GM23248 (cell line): ENCODE measurements at places on chromosomes 16 and 17. TPM values are rescaled to one million over a fixed set of nuclear protein-coding genes. Genes with fewer than 3 reads are reported as not detected.

GRCh38 chr17:8665684-8666083 lies 35.2 kb upstream of the MYH10 start:
- DNase-seq, result no peak

DNA sequence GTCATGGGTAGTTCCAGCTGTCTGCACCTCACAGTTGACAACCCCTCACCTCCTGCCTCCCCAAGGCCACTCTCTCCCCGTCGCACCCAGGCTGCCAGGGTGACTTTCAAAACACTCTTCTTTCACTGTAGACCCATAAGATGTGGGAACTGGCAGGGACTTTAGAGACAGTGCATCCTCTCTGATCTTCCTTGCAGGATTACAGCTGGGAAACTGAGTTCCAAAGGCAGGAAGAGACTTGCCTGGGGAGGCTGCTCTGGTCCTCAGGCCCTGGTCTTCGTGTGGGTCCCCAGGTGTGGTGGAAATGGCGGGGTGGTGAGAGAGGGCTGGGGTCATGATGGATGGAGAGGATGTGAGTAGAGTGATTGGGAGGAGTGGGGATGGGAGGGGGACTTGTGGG lies 21.9 kb upstream of the NKD1 start:
- DNase-seq, result no peak

DNA sequence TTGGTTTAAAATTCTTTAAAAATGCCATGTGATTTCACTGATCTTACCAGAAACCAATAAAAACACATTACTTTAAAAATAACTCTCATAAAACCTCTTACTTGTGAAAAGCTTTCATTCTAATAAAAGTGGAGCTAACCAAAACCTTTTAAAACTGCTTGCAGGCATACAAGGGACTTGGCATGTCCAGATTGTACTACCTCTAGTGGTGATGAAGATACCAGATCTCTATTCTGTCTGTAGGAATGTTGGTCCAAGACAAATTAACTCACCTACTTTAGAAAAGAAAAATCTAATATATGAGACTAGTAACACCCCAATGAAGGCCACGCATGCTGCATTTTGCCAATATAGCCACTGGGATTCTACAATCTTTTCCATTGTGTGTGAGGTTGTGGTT lies 151.0 kb upstream of the SALL1 start:
- no peak for DNase-seq

DNA sequence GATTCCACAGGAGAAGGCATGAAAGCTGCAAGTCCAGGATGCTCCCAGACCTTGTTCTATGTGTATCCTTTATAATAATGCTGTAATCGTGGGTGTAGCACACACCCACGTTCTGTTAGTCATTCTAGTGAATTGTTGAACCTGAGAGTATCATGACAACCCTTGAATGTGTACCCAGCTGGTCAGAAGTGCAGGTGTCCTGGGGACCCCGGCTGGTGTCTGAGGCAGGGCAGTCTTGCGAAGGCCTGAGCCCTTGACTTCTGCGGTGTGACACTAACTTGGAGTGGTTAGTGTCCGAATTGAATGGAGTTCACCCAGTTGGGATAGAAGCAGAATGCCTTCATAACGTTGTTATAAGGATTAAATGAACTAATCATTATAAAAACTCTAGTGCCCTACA lies 218.0 kb upstream of the TNRC6C start:
- DNase-seq, result no peak

DNA sequence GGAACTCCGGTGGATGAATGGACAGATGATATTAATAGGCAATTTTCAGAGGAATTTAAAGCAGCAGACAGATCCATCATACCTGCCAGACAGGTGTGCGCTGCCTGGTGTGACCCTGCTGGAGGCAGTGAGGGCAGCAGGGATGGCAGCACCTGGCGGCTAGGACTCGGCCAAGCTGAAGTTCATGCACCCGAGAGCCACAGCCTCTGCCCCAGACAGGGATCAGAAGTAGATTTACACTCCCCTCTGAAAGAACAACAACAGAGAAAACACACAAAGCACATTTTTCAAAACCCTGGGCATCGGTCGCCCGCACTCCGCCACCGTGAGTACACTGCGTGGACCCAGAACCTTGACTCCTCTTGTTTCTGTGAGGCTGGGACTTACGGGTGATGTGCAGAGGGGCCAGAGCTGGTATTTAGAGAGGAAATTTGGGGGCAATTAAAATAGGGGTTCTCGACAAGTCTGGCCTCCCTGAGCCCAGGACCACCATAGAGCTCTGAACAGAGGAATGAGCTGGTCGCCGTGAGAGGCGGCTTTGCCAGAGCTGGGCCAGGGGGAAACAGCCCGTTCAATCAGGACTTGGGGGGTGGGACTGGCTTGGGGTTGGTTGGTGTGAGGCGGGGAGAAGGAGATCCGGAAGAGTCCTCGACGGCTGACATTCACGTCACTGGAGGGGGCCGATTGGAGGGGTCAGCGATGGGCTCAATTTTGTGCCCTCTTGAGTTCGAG lies 101.0 kb downstream of the METRNL start:
- no peak for DNase-seq

DNA sequence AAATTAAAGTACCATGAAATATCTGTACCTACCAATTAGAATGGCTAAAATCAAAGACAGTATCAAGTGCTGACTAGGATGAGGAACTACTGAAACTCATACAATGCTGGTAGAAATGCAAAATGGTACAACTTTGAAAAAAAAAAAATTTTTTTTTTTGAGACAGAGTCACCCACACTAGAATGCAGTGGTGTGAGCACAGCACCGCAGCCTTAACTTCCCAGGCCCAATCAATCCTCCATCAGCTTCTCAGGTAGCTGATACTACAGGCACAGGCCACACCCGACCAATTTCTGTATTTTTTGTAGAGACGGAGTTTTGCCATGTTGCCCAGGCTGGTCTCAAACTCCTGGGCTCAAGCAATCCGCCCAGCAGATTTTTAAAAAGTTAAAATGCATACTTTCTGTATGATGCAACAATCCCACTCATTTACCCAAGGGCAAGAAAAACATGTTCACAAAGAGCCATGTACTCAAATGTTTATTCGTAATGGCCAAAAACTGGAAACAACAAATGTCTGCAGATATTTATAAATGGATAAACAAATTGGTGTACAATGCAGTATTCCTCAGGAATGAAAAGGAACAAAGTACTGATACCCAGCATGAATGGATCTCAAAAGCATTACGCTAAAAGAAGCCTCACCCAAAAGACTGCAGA lies 8.7 kb downstream of the SMURF2 start:
- DNase-seq, result peak; percentile 67

SLC43A2 gene
- total RNA-seq, result 8.6 and 9.1 TPM in 2 replicates

SNAI3 gene
- not detected in 2 replicates for total RNA-seq

DNA sequence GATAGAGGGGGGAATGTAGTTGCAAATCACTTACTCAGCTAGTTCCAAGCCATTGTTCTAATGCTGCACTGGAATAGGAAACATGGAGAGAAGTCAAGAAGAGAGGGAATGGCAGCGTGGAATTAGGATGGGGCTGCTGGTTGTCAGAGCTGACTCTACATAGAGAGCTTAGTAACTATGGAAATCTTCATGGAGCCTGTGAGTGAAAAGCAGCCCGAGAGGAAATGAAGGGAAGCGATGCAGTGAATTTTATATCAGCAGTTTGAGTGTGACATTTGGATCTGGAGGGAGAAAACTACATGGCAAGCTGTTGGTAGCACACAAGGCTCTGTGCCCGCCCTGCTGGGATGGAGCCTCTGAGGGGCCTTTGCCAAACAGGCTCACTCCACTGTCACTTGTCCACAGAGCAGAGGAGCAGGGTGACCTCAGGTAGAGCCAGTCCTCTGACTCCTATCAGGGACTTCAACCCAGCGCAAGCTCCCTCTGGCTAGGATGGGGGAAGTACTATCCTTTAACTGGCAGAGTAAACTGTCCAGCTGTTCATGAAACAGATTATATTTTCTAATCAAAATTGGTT lies 27.9 kb upstream of the PMFBP1 start:
- DNase-seq, result no peak

DNA sequence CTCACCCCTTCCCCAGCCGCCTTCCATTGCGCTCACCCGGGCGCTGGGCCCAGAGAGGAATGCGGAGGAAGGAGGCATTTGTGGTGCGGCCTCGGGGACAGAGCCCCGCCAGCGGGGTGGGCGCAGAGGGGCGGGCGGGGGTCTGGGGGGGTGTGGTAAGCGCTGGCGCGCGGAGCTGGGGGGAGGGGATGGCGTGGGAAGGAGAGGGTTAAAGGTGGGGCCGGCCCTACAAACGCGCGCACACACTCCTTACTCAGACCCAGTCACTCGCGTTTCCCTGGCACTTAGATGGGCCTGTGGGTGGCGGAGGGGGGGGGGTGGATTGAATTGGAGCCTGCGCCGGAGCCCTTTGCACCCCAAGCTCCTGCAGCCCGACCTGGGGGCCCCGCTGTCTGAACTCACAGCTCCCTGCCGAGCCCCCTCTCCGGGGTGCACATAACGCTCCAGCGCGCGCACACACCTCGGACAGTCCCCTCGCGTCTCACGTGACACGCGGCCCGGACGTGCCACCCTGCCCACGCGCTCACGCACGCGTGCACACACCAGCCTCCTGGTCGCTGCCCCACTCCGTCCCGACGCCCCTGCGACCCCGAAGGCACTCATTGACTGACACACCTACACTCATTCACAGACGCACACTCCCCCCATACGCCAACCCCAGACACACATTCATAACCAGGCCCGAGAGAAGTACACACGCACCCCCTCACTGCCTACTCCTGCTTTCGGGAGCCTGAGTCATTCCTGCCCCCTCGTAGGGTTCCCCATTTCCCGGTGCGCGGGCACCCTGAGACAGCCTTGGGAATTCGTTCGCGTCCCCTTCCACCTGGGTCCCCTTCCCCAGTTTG lies 844 bp downstream of the TBKBP1 start:
- DNase-seq, result peak; percentile 88

TMEM235 gene
- total RNA-seq, result not detected in 2 replicates

DNA sequence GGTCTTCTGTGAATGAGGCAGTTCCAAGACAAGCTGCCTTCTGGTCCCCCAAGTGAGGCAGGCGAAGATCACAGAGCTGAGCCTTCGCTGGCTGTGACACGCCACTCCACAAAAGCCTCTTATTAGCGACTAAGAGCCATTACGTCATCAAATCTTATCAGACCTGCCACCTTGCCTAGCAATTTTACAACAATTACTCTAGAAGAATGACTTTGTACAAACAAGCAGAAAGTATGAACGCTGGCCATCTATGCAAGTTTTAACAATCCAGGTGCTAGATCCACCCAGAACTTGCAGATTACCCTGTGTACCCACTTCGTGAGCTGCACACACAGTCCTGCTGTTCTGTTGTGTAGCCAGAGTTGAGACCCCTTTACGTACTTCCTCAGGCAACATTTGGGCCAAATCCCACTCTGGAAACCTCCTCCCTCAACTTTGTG lies 3.8 kb upstream of the ICAM2 start:
- no peak for DNase-seq

GRCh38 chr17:74176546-74177001 lies 26.9 kb upstream of the RPL38 start:
- peak; percentile 78 for DNase-seq

- DNase-seq, result no peak
Observed at GRCh38 chr16:4704913-4705312, 11.6 kb downstream of the NUDT16L1 start.

DNA sequence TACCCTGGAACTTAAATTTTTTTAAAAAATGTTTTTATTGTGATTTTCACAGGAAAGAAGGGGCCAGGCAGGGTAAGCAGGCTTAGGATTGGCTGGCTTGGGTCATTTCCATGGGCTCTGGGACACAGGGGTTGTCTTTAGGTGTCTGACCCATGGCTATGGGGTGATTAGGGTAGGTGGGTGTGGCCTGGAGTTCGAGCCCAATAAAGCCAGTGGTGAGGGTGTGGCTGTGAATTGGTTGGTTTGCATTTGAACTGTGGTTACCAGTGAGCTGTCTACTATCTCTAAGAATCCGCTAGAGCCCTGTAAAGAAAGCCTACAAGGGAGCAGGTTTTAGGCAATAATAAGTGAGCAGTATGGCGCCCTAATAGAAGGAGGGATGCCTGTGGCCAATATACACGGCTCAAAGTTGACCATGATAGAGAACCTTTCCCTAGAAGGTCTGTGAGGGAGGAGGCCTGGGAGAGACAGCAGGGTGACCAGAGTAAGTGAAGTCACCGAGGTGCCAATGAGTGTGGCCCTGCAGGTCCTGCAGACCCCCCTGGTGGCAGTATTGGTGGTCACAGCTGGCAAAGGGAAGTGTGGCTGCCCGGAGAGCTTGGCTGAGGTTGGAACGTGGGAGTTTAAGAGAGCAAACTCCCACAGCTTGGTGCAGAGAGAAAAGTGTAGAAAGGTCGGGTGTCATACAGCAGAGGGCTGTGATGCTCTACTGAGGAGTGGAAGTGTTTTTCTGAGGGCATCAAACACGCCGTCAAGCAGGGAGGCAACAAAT lies 454.0 kb downstream of the WWOX start:
- no peak for DNase-seq

- DNase-seq, result peak; percentile 57
Observed at GRCh38 chr16:67844497-67844896, 2.2 kb upstream of the NUTF2 start.

GRCh38 chr16:90043526-90043925 lies 24.3 kb upstream of the DBNDD1 start:
- no peak for DNase-seq

SPNS2 gene
- total RNA-seq, result not detected in 2 replicates

DNA sequence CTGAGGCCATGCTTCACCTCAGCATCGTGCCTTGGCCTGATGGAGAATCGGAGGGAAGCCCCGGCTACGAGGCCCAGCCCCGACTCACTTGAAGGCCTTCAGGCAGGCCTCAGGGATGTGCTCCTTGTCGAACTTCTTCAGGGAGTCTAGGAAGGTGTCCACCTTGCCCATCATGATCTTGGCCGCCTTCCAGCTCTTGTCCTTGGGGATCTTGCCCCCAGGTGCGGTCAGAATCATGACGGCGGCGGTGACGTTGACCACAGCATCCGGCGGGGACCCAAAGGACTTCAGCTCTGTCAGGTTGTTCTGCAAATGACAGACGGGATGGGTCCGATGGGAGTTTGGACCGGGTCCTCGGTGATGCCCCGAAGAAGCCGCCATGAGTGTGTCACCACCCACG lies 81.2 kb downstream of the PGS1 start:
- DNase-seq, result no peak

DNA sequence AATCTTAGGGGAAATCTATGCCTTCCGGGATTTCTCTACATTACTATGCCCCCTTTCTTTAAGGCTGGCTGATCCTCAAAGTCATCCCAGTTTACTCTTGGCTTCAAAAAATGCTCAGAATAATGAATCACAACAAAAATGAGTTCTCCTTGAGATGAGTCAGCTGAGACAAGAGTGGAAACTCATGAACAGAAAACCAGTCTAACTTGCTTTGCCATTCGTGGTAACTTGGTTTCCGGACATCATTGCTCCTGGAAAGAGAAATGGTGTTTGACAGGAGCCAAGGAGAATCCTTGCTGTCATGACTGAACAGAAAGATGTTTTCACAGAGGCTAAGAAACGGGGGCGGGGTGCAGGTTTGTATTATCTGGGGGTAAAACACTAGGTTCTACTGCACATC lies 435.6 kb upstream of the DYNLRB2 start:
- DNase-seq, result peak; percentile 70

PITPNM3 gene
- total RNA-seq, result 12.8 and 13.7 TPM in 2 replicates
